CD8-positive, alpha-beta memory T cell (primary cell): ENCODE measurements at places on chromosomes 13 and 19.

DNA sequence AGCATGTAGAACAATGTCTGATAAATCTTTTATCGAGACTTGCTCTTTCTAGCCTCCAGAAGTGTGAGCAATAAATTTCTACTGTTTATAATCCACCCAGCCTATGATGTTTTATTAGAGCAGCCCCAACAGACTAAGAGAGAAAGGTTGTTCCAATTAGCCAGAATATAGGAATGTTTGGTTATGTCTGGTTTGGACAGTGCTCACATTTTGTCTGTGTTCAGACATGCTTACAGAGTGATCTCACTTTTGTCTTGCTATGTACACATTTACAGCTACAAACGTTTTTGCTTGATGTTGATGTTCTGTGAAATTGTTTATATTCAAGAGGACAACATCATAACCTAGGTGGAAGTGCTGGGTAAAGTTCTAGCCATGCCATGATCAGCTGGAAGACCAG lies 18.0 kb upstream of the EVI5L start:
- no peak for DNase-seq

GRCh38 chr19:7677669-7678311 lies 900 bp downstream of the MCEMP1 start:
- no peak for DNase-seq

- no peak for DNase-seq
Measured at GRCh38 chr13:33927315-33927714, 109.4 kb downstream of the RFC3 start.

DNA sequence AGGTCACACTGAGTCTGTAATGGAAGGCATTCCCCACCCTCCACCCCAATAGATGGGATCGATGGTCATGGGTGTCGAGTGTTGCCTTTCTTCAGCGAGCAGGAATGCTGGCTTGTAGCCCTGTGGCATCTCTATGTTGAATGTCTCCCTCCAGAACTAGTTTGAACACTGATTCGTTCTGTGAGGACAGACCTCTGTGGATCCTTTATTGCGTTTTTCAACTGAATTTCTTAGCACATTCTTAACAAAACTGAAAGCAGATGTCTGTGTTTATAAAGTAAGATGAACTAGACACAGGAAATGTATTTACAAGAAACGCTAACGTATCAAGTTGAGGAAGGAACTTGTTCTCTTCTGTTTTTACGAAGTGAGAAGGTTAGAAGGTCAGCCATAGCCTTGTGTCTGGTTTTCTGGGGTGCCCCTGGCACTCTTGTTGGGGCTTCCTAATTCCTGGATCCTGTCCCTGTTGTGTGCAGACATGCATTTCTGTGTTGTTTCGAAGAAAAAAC lies 36.8 kb upstream of the TM9SF2 start:
- no peak for DNase-seq

- no peak for DNase-seq
Measured at GRCh38 chr13:73989244-73989843, 144.9 kb downstream of the KLF12 start.

DNA sequence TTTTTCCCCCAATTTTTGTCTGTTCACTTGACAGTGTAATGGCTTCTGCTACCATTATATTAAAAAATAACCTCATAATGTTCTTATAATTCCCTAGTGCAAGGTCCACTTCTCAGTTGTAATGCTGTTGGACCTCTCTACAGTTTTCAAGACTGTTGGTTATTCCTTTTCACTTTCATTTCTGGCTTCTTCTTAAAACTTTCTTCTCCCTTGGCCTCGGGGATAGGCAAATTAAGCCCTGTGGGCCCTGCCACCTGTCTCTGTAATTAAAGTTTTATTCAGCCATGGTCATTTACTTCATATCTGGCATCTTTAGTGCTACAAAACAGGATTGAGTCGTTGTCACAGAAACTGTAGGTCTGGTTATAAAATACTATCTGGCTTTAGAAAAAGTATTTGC lies 313.5 kb downstream of the KLF12 start:
- DNase-seq: no peak

GRCh38 chr13:59374691-59375090 lies 789.0 kb downstream of the DIAPH3 start:
- DNase-seq: no peak

GRCh38 chr19:42286349-42287016 lies 15.4 kb upstream of the PRR19 start:
- DNase-seq: no peak

- DNase-seq: no peak
Measured at GRCh38 chr13:110890279-110891165, 24.3 kb downstream of the ANKRD10 start.

DNA sequence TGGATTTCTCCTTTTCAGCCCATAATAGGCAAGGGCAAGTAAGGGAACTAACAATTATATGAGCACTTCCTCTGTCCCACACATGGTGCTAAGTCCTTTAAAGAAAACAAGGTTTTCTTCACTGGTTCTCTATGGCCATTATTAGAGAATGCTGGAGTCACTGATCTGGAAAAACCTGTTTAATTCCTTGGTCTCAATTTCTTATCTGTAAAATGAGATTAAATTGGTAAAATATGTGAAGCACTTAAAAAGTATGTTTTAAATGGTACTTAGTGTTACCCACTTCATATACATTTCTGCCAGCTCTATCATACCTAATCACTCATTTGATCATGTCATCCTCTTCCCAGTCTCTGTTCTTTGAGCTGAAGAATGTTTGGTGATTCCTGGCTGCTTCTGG lies 39.4 kb downstream of the LRCH1 start:
- no peak for DNase-seq

DNA sequence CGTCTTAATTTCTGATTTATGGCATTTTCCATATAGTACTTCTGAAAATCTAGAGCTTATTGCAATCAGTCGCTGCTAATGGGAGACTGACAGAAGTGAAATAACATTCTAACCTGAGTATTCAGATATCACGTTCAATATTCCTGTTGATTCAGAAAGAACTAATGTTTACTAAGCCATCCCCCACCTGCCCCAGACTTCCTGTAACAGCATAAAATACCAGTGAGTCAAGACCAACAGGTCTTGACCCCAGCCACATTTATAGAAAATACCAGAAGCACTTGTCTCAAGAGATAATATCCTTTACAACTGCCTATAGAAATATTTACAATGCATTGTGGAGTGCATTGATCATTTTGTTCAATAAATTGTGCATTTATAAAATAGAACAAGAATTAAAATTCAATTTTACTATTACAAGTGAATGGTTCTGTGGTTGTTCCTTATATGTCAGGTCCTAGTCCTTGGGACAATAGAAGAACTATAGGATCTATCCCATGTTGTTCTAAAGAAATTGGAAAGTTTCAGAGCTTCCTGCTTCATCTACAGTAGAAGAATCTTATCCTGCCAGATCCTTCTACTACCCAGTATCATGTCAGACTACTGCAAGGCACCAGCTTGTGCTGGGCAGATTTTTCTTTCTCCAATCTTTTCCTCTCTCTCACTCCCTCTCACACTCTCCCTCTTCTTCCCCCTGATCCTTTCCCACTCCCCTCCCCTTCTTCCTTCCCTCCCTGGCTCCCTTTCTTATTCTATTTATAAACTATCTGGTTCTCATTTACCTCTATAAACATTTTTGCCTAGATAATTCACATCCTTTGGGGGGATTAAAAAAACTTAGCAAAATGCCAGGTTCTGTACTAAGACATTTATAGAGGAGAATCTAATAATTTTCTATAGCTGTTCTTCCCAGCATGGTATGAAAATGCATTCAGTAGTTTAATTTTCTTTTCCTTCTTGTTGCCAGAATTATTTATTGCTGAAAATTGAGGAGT lies 629.9 kb downstream of the DIAPH3 start:
- DNase-seq: no peak
